ENCODE measurements at places on chromosomes 7 and 10. TPM values are rescaled to one million over a fixed set of nuclear protein-coding genes. Genes with fewer than 3 reads are reported as not detected.

Gene HKDC1
- polyA plus RNA-seq: 0.12 TPM

Gene EPHA1
- polyA plus RNA-seq: 74.6 TPM

Gene SFXN4
- 22.7 TPM for polyA plus RNA-seq

Gene CRTAC1
- 2.4 TPM for polyA plus RNA-seq

Gene ANKMY2
- polyA plus RNA-seq: 5.9 TPM

Gene ANKRD16
- polyA plus RNA-seq: 4.3 TPM

Gene CACNA2D1
- 1.3 TPM for polyA plus RNA-seq

Gene TBX20
- not detected for polyA plus RNA-seq

Gene KCNIP2
- 0.67 TPM for polyA plus RNA-seq

Gene STAG3
- 0.73 TPM for polyA plus RNA-seq

Gene AGAP9
- polyA plus RNA-seq: 19.8 TPM

Gene CAMK2B
- polyA plus RNA-seq: 1.2 TPM

Gene LBX1
- polyA plus RNA-seq: not detected

Gene GPR85
- 0.20 TPM for polyA plus RNA-seq

Gene CFTR
- polyA plus RNA-seq: 0.29 TPM

Gene WIPF3
- 1.2 TPM for polyA plus RNA-seq

Gene DNTT
- polyA plus RNA-seq: not detected

Gene VAX1
- polyA plus RNA-seq: not detected

Gene TMEM273
- 4.7 TPM for polyA plus RNA-seq

Gene AASS
- 4.3 TPM for polyA plus RNA-seq

Gene NKX1-2
- polyA plus RNA-seq: 0.33 TPM

Gene CYP2E1
- polyA plus RNA-seq: 15.8 TPM

Gene LGI1
- 1.0 TPM for polyA plus RNA-seq

Gene UBTD1
- polyA plus RNA-seq: 5.8 TPM

Gene SPDYE16
- polyA plus RNA-seq: 0.08 TPM

Gene SPDYE1
- polyA plus RNA-seq: not detected

Gene CDK5
- polyA plus RNA-seq: 9.7 TPM

Gene MYO3A
- 0.95 TPM for polyA plus RNA-seq

Gene PCLO
- 1.6 TPM for polyA plus RNA-seq

Gene EBF3
- polyA plus RNA-seq: 0.58 TPM

Gene ZNF425
- polyA plus RNA-seq: 1.5 TPM

Gene ASAH2
- polyA plus RNA-seq: 0.20 TPM

Gene STEAP2
- polyA plus RNA-seq: 2.1 TPM

Gene ZNF37A
- polyA plus RNA-seq: 2.8 TPM

Gene XRCC2
- 2.0 TPM for polyA plus RNA-seq

Gene NFE2L3
- polyA plus RNA-seq: 2.9 TPM

Gene CHST3
- 3.2 TPM for polyA plus RNA-seq

Gene PTF1A
- not detected for polyA plus RNA-seq

Gene FAM131B
- 0.28 TPM for polyA plus RNA-seq

Gene AKR1C1
- polyA plus RNA-seq: 97.1 TPM

Gene NPM3
- 39.2 TPM for polyA plus RNA-seq

Gene LAMB1
- 25.2 TPM for polyA plus RNA-seq

Gene GDF10
- 0.33 TPM for polyA plus RNA-seq

Gene ATRNL1
- 0.20 TPM for polyA plus RNA-seq

Gene CAV1
- 57.9 TPM for polyA plus RNA-seq

Gene BHLHA15
- 0.96 TPM for polyA plus RNA-seq

Gene SMO
- polyA plus RNA-seq: 9.5 TPM

Gene MAGI2
- 0.67 TPM for polyA plus RNA-seq

Gene SLC29A4
- 0.49 TPM for polyA plus RNA-seq

Gene CALML5
- 185 TPM for polyA plus RNA-seq

Gene NPC1L1
- 0.07 TPM for polyA plus RNA-seq

Gene TFEC
- 0.16 TPM for polyA plus RNA-seq

Gene RASA4
- polyA plus RNA-seq: 14.3 TPM

Gene APBB1IP
- 0.98 TPM for polyA plus RNA-seq

Gene LRRC17
- 0.26 TPM for polyA plus RNA-seq

Gene INMT
- 2.4 TPM for polyA plus RNA-seq
